ENCODE measurements at places on chromosomes 1 and 21. TPM values are rescaled to one million over a fixed set of nuclear protein-coding genes. Genes with fewer than 3 reads are reported as not detected.

GABPB2 gene
- 20.0 TPM for total RNA-seq

S100PBP gene
- 85.3 TPM for total RNA-seq

LCE3D gene
- total RNA-seq = not detected

CAMK2N1 gene
- total RNA-seq = 0.82 TPM

TFF2 gene
- not detected for total RNA-seq
